ENCODE measurements at places on chromosomes 4 and X.
A peak's percentile ranks its signal among the peaks of the same experiment; 100 is the strongest.

DNA sequence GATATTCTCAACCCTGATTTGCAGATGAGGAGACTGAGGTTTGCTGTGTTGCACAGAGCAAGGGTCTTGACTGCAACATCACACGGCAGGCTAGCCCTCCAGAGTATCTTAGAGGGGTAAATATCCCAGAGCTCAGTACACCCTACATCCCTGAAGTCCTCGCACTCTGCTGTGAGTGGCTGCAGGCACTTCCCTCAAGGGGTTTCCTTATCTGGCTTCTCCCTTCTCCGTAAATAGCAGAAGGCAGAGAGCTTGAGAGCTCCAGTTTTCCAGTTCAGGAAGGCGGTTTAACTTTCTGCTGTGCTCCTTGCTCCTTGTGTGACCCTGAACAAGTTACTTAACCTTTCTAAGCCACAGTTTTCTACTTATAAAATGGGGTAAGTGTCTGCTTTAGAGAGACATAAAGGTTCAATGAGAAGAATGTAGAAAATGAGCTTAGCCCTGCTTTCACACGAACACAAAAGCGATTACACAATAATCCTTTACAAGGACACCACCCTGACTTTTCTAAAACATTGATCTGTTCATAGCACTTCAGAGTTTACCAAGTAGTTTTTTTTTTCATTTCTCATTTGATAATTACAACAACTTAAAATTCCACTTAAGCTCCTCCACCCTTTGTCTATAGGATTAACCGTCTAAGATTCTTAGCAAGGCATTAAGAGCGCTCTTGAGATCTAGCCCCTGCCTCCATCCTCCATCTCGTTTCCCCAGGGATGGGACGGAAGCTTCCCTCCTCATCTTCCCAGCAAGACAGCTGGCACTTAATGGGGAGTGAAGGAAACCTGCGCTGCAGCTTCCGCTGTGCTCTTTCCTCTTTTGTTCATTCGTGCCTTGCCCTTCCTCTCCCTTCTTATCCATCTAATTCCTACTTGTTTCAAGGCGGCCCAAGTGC, 68.4 kb downstream of the TAPT1 start:
- no peak for DNase-seq

- DNase-seq: no peak
Measured at GRCh38 chr4:167233685-167234315, 494 bp downstream of the SPOCK3 start.

DNA sequence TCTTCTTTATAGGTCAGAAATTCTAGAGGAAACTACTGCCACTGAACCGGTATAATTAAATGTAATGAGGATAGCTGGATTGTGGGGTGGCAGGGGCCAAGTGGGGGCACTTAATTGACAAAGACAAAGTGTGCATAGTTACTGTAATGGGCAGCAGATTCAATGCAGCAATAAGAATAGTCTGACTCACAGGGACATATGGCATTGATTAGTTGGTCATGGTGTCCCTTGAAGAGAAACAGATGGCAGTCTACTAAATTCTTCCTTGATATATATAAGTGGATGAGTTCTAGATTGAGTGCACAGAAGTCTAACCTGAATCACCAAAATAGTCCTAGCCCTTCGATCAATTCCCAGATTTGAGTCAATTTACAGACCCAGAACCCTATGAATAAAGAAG, 31.6 kb downstream of the ETDC start:
- DNase-seq: no peak

GRCh38 chr4:3866813-3867129, 100.6 kb downstream of the ADRA2C start:
- DNase-seq: no peak

DNA sequence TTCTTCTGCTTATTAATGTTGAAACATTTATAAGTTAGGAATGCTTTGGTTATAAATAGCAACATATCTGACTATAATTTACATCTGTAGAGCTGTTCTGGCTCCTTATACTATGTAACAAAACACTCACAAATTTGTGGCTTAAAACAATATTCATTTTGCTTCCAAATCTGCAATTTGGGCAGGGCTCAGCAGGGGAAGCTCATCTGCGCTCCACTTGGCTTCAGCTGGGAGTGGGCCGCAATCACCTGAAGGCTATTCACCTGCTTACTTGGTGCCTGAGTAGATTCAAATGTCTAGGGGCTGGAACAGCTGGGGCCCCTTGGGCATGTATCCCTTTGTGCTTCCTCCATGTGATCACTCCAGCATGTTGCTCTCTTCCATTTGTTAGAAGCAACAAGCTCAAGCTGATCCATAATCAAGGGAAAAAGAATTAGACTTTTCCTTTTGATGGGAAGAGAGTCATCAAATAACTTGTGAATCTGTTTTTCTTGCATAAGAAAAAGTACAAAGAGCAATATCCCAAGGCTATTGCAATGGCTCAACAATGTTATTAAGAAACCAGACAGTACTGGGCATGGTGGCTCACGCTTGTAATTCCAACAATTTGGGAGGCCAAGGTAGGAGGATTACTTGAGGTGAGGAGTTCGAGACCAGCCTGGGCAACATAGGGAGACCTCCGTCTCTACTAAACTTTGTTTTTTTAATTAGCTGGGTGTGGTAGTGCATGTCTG, 34.8 kb upstream of the CBR4 start:
- no peak for DNase-seq

DNA sequence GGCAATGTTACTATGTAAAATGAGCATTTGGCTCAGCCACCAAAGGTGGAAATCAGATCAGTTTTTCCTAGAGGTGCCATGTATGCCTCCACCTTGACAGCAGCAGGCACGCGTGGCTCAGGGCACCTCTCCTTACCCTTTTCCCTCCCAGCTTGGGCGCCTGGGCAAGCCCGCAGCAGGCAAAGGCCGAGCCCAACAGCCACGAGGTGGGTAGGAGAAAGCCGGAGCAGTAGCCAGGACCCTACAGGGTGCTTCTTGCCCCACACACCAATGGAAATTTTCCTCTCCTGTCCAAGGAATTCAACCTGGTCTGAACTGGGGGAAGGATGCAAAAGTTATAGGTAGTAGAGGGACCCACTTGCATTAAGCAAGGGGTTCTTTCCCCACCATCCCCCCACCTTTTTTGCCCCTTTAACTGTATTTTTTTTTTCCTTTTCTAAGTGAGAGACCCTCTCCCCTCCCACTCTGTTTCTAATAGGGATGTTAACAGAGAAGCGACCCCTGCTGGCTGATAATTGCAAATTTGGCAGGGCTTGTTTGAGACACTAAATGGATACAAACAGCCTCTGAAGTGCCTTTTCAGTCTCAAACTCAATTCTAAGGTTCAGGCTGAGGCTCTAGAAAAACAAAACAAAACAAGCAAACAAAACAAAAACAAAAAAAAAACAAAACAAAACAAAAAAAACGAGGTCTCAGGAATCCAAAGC, 895.1 kb downstream of the PCDH18 start:
- DNase-seq: no peak

- DNase-seq: no peak
Measured at GRCh38 chr4:89615051-89615450, 221.9 kb downstream of the SNCA start.

DNA sequence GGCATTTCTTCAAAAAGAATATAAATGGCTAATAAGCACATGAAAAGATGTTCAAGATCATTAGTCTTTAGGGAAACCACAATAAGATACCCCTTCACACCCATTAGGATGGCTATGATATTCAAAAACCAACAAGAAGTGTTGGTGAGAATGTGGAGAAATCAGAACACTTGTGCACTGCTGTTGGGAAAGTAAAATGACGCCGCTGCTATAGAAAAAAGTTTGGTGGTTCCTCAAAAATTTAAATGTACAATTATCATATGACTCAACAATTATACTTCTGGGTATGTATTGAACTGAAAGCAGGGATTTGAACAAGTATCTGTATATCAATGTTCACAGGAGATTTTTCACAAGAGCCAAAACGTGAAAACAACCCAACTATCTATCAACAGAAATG, 29.4 kb upstream of the NEUROG2 start:
- no peak for DNase-seq

DNA sequence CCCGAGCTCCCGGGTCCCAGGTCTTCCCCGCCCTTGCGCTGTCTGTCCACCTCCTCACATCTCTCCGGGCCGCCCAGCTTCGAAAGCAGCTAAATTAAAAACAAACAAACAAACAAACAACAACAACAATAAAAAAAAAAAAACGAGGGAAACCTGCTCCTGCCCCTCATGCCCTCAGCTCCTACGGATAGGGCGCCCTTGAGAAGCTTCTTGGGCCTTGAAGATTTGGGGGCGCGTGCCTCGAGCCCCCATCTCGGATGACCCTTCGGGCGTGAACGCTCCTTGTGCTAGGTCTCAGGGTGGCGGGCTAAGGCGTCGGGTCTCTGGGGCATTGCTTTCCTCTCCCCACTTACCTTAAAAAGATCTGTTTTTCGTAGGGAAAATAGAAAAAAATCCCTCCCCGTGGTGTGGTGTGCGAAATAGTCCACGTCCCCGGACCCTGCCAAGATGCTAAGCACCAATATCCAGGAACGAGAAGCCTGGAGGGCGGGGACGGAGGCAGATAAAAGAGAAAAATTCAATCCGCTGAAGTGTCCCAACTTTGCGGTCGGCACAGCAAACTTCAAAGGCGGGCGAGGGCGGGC, 603 bp downstream of the NDNF start:
- no peak for DNase-seq

DNA sequence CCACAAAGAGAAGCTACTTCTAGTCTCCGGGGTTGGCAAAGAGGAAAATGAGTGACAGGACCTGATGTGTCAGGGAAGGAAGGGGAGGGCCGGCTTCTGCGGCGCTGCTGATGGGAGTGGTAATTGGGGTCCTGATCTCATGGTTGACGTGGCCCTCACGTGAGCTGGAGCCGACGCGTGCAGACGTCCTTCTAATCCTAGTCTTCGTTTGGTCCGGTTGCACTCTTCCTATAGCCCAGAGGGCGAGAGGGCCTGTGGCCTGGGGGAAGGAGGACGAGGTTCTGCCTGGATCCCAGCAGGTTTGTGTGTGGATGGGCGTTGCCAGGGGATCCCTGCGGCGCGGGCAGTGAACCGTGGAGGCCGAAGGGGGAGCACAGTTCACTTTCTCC, at the start of gene ARMCX1:
ARMCX1 (plus strand) TSS at position 186 of the 389 bp plus-strand sequence. CDS start 2,384 bp downstream, outside the sequence.
- peak; percentile 72 for DNase-seq

DNA sequence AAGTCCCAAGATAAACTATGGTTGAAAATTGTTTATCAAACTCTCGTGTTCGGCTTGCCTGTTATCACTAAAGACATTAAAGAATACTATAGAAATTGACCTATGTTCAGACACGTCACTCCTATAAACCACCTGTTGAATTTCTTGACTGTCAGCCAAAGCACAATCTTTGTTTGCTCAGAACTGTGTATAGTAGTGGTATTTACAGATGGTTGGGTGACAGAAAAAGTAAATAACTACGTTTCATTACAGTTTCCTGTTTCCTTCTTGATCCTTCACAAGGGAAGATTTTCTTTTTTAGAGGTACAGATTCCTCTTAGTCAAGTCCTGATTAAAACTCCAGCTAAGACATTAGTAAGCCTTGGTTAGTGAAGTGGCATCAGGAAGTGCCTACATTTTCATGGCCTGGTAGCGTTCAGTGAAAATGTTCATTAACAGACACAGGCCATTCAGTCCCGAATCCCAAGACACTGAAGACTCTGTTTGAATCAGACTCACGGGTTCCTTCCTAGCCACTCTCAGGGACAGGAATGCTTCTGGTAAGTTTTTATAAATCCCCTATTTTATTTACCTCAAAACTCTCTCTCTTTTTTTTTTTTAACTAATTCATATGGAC, at the start of gene SMIM31:
SMIM31 (plus strand) TSS at position 259 of the 616 bp plus-strand sequence. CDS start 16,313 bp downstream, outside the sequence.
- peak; percentile 63 for DNase-seq

DNA sequence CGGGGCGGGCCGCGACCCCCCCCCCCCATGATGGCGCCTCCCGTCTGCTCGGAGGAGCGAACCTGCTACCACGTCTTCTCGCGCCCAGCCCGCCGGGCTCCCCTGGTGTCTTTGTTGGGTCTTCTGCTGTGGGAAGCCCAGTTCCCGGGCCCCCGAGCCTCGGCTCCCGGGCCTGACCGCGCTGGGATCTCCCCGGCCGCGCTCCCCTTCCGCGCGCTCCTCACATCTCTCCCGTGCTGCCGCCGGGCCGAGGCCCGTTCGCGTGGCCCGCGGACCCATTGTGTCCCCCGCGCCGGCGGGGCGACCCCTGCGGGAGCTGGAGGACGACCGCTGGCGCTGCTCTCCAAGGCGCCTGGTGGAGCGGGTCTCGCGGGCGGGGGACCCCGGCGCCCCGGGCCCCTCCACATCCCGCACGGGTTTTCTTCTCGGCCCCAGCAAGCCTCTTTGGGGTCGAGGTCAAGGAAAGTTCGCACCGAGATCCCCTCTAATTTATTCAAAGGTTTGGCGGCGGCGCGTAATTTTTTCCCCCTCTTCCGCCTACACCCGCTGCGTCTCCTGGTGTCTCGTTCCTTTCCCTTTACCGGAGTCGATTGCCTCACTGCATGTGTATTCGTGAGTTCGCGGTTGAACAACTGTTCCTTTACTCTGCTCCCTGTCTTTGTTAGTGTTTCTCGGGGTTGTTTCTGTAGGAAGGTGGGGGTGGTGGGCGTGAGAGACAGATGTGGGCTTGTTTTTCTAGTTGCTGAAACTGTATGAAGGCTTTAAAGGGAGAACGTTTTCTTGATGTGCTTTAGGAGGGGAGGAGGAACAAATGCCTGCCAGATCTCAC, 770 bp downstream of the SMAD1 start:
- peak; percentile 48 for DNase-seq

- no peak for DNase-seq
Measured at GRCh38 chr4:189117426-189117825, 823.2 kb upstream of the FRG1 start.

- no peak for DNase-seq
Measured at GRCh38 chrX:43899878-43900815, 17.9 kb upstream of the MAOB start.

- DNase-seq: no peak
Measured at GRCh38 chr4:126779436-126780166, 853.2 kb upstream of the INTU start.

GRCh38 chrX:67734111-67734753, 190.4 kb downstream of the AR start:
- no peak for DNase-seq

DNA sequence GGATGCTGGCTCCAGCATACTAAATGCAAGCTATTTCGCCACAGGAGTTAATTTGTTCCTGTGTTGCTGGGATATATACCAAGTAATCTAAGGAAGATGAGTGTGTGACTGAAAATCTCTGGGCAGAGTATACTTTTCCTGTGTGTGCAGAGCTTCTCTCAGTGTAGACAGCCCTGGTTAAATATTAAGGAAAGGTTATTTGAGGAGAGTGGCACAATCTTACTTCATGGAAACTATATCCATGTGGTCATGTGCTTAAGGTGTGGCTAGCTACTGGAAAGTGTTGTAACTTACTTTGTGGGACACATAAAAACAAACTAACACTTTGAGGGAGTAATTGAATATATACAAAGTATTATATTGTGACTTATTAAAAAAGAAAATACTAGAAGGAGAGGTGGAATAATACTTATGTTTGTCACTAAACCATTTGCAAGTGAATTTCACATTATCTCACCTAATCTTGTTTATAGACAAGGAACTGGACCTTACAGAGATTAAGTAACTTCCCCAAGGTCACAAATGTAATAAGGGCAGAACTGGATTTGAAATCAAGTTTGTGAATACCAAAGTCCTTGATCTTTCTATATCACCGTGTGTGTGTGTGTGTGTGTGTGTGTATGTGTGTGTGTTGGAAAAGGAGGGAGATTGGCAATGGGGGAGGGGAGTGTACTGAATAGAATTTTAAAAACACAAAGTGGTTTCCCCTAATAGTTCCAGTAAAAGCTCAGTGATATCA, 408.2 kb upstream of the NR3C2 start:
- no peak for DNase-seq

GRCh38 chr4:15659768-15660570, 4.8 kb upstream of the FBXL5 start:
- no peak for DNase-seq

- no peak for DNase-seq
Measured at GRCh38 chr4:1843852-1844251, 12.1 kb downstream of the LETM1 start.

All from NCI-H1105 treated with DMSO at 0.1 percent for 48 hours (cell line).